Aorta (tissue), 5 donors: ENCODE measurements at places on chromosomes 4 and X. TPM values are rescaled to one million over a fixed set of nuclear protein-coding genes. Genes with fewer than 3 reads are reported as not detected.
A peak's percentile ranks its signal among the peaks of the same experiment; 100 is the strongest.

GRCh38 chr4:56821381-56822243 is at the start of gene SPINK2:
TSS of gene SPINK2 (minus strand) at chr4:56821701. CDS start at chr4:56821662, 39 bp downstream.
- DNase-seq = peak; percentile 75
- peak within 1 kb of the TSS; percentile 12 for H3K4me3 ChIP-seq
- peaks cover 3% of the 10 kb centered on the region for H3K27me3 ChIP-seq
- H3K27ac ChIP-seq = no peak within 1 kb of the TSS
- no peaks in the 10 kb centered on the region for H3K4me1 ChIP-seq

DNA sequence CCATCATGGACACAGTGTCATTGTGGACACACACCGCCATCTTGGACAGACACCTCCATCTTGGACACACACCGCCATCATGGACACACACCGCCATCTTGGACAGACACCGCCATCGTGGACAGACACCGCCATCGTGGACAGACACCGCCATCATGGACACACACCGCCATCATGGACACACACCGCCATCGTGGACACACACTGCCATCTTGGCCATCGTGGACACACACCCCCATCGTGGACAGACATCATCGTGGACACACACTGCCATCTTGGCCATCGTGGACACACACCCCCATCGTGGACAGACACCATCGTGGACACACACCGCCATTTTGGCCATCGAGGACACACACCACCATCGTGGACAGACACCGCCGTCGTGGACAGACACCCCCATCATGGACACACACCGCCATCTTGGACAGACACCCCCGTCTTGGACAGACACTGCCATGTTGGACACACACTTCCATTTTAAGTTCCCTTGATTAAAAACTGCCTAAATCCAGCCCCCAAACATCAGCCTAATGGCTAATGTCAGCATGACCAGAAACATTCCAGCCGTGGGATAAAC is 9.1 kb downstream of the ASMTL start:
- H3K4me3 ChIP-seq = no peak overlapping the region
- H3K27me3 ChIP-seq = no peaks in the 10 kb centered on the region
- H3K36me3 ChIP-seq = no peaks in the 10 kb centered on the region
- H3K27ac ChIP-seq = no peak overlapping the region
- H3K4me1 ChIP-seq = no peaks in the 10 kb centered on the region
- DNase-seq = peak; percentile 35

GRCh38 chr4:85779165-85779564 is 304.2 kb downstream of the ARHGAP24 start:
- no peak for DNase-seq
- H3K27me3 ChIP-seq = no peaks in the 10 kb centered on the region
- no peaks in the 10 kb centered on the region for H3K4me1 ChIP-seq
- H3K36me3 ChIP-seq = no peaks in the 10 kb centered on the region
- no peak overlapping the region for H3K27ac ChIP-seq

DNA sequence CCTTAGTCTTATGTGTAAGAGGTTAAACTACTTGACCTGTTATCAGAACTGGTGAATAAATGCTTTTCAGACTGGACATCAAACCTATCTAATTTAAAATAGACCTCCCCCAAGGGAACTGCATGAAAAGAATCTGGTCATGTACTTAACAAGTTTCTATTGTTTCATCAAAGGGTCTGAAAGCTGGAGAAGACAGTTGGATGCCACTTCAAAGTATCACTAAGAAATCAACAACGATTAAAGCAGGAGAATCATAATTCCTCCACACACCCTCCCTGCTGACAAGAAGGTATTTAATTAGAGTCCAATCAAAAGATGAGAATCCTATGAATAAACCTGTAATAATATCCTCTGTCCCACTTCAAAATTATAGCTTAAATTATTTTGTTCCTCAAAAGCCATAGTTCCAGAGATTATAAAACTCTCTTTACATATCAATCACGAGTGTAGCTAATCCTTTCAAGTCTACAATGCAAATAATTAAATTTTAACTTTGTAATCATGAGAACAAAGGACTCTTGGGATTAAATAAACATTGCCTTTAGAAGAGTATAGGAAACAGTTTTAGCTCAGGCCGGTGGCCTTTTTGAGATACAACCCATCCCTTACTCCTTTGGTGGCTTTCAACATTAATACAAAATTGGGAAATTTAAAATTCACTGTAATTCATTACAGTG is 35.1 kb downstream of the TSPAN5 start:
- H3K27ac ChIP-seq = no peak overlapping the region
- H3K4me3 ChIP-seq = no peak overlapping the region
- H3K36me3 ChIP-seq = no peaks in the 10 kb centered on the region
- H3K27me3 ChIP-seq = no peaks in the 10 kb centered on the region
- no peak for DNase-seq

Gene MMRN1
- polyA plus RNA-seq = 0.10 TPM

Gene HMX1
- polyA plus RNA-seq = not detected

DNA sequence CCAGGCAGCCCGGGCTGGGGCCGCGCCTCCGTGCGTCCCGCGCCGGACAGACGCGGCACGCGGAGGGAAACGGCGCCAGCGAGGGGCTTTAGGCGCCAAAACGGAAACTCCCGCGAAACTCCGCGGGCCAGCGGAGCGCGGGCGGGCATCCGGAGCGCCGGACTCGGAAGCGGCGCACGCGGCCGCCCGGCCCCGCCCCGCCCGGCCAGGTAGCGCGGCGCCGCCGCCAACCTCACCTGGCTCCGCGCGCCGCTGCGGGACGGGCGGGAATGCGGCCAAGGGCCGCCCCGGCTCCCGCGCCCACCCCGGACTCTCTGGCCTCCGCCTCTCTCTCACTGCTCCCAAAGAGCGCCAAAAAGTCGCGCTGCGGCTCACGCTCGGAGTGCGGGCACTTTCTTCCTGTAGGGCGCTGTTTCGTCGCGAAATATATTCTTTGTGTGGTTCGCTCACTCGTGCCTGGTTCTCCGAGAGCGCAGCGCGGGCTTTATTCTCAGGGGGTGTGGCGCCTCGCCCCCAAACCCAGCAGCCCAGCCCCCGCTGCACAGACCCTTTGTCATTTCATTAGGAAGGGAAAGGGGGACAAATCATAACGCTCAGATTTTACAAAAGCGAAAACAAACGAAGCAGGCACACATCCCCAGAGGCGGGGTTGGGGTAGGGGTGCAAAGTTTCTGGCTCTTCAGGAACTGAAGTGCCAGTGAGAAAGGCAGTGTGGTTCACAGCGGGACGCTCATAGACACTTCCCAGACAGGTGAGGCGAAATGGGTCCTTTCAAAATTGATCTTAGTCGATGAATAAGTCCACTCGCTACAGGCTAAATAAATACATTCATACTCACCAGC is 961 bp upstream of the MBNL3 start:
- peaks cover 3% of the 10 kb centered on the region for H3K27me3 ChIP-seq
- H3K4me3 ChIP-seq = peak overlapping the region; percentile 89
- no peaks in the 10 kb centered on the region for H3K36me3 ChIP-seq
- H3K27ac ChIP-seq = no peak overlapping the region
- peak; percentile 78 for DNase-seq
